ENCODE measurements at places on chromosomes 3 and 15.

DNA sequence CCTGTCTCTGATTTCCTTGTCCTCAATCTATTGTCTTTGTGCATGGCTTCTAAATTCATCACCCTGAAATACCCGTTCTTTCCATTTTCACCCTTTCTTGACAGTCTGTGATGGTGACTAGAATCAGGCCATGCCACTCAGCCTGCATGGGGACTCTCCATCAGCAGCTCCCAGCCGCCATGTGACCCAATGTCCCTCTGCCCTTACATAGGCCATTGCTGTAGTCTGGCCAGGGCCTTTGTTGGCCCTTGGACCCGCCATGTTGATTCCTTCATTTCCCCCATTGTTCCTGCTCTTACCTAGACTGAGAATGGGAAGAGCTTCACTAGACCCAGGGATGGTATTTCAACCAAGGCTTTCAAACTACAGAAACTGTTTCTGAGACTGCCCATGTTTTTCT lies 45.8 kb downstream of the SPSB4 start:
- DNase-seq: no peak

DNA sequence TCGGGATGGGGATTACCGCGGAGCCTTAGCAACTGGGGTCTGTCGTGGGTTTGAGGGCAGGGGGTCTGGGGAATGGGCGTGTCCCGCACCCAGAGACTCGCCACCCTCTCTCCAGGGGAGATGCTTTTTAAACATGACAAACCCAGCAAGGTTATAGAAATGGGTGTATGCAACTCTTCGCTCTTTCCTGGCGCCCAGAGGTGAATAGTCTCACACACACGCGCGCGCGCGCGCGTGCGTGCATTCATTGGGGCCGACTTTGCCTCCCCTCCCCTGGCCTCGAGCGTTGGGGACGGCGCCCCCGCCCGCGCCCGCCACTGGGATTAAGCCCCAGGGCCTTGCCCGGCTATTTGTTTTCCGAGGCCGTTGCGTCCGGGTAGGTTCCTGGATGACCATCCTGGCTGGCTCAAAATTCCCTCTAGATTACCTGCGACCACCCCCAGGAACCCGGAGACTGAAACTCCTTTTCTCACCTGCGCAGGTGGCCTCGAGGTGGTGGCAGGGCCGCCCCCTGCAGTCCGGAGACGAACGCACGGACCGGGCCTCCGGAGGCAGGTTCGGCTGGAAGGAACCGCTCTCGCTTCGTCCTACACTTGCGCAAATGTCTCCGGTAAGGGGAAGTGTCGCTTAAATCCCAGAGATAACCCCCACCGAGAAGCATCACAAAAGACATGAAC lies 777 bp downstream of the GPR160 start:
- peak; percentile 64 for DNase-seq

DNA sequence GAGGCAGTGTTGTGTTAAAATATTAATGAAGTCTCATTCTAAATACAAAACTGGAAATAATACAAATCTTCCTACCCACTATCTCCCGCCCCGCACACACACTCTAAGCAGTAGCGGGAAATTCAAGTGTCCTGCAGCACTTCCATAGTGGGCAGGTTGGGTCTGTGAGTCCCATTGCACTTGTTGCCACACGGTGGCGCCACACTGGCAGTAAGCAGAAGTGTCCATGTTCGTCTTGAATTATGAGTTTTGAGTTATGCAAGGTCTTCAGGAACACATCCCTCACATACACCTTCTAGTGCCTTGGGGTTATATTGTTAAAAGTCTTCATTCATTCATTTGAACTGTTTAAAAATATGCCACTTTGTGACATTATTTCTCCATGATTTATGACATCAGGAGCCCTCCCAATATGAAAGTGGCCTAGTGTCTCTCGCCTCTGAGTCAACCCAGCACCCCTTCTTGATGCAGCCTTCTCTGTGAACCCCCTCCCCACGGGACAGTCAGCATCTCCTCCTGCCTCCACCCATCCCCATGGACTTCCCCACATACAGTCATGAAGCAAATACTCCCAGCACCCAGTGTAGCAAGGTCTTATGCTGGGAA lies 17.6 kb upstream of the CCDC174 start:
- DNase-seq: peak; percentile 55

DNA sequence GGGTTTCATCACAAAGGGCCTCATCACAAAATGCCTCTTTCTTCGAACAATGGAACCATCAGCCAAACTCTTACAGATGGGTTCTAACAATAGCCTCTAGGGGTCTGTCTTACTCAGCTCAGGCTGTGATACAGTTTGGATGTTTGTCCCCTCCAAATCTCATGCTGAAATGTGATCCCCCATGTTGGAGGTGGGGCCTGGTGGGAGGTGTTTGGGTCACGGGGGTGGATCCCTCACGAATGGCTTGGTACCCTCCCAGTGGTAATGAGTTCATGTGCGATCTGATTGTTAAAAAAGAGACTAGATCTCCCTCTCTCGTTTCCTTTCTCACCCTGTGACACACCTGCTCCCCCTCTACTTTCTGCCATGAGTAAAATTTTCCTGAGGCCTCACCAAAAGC lies 47.9 kb upstream of the LIPC start:
- DNase-seq: no peak

- peak; percentile 65 for DNase-seq
Measured at GRCh38 chr3:39178553-39178952, 13.8 kb downstream of the XIRP1 start.

Data from kidney (tissue), 22 donors.